ENCODE measurements at places on chromosomes 1 and 21.

GRCh38 chr21:23968008-23968407 is 1639.3 kb downstream of the MRPL39 start:
- no peak for DNase-seq

DNA sequence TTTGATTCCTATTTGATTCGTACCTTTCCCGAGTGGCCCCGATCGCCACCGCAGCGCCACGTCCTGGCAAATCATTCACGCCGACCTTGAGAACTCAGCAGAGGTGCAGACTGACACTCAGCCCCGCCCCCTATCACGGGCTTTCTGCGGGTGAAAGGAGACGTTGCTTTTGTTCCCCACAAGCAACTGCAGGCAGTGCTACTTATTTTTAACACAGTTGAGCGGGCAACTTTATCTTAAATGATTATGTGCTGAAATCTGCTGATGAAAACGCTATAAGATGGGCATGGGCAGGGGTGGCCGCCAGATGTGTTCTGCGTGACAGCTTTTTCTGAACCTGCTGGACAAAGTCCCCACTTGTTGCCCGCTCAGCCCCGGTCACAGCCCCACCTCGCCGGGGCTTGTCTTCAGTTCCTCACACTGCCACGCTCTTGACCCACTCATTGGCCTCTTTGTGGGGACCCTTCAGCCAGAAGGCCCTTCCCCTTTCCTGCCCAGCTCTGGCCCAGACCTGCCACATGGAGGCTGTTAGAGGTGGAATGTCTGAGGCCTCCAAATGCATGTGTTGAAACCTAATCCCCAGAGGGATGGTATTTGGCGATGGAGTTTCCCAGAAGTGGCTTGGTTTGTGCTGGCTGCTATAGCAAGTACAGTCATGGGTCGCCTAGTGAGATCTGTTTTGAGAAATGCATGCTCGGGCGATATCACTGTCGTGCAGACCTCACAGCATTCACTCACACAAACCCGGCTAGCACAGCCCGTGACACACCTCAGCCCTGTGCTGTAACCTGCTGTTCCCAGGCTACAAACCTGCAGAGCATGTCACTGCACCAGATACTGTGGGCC is 15.7 kb upstream of the PDXK start:
- DNase-seq: no peak

DNA sequence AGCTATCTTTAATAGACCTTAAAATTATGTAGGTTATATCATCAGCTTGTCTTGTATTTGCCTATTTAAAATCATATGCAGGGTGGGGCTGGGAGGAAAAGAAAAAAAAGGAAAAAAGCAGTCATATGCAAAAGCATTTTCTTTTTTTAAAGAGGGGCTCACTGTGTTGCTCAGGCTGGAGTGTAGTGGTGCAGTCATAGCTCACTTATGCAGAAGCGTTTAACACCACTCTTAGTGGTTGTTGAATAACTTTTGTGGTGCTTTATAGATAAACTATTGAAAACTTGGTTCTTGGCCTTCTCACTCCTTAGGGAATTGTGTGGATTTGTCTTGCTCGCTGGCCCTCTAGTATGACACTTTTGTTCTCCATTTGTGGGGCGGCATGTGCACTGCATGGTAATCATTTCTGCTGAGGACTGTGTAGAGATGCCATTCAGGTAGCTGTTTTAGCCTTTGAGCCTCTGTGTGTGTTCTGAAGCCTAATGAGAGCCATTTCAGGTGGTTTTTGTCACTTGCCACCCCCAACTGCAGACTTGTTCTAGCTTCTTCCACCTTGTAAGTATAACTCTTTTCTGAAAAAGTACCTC is 77.8 kb downstream of the KIF1B start:
- DNase-seq: no peak

DNA sequence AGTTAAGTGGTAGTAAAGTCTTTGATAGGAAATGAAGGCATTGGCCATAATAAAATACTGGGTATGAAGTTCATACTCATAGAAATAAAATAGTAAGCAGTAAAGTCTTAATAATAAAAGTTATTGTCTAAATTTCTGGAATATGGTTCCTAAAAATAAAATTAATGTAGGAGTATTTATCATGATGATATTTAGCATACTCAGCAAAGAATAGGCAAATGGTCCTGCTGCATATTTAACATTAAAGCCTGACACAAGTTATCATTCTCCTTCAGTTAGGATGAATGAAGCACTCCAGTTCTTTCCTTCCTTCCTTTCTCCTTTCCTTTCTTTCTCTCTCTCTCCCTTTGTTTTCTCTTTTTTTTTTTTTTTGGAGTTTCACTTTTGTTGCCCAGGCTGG is 25.3 kb downstream of the PDZK1IP1 start:
- DNase-seq: no peak

DNA sequence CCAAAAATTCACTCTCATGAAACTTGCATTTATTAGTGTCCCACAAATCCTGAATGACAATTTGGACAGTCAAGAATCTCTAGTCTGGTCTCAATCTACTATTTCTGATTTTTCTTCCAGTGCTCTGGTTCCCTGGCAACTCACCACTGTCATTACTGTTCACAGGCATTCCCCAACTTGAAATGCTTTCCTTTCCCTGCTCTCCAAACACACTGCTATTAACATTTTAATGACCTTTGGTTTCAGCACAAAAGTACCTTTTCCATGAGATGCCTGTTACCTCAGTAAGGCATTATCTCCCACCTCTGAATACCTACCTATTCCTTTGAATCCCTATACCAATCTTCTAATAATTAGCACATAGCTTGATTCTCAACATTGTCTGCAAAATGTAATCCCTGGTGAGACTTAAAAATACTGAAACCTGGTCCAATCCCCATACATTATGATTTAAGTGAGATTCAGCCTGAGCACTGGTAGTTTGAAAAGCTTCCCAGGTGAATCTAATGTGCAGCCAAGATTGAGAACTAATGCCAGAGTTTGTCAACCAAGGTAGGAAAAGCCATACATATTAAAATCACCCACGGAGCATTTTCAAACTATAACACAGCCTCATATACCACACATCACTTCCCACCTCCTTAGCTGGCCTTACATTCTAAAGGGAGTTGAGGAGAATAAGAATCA is 11.7 kb upstream of the ANGPTL3 start:
- DNase-seq: no peak

DNA sequence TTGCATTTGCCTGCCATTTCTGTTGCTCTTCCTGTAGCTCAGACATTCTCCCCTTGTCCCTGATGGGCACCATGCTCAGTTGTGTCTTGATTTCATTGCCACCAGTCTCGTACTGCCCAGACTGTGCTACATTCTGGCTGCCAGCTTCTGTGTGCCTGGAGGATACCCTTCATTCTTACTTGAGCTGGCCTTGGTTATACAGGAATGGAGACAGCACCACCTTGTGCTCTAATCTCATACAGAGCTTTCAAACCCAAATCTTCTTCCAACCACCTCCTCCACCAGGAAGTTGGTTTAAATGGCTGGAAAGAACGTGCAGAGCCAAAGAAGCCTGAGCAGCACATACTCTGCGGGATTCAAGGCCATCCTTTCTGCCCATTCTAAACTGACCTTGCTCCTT is 165.3 kb downstream of the SLC35F3 start:
- no peak for DNase-seq

- no peak for DNase-seq
Measured at GRCh38 chr1:78104322-78104721, 58.6 kb downstream of the GIPC2 start.

GRCh38 chr1:24101796-24102586 is 9.9 kb downstream of the MYOM3 start:
- no peak for DNase-seq

- DNase-seq: no peak
Measured at GRCh38 chr1:224287714-224288113, 42.3 kb downstream of the NVL start.

- no peak for DNase-seq
Measured at GRCh38 chr1:11567244-11568065, 86.8 kb downstream of the FBXO2 start.

- no peak for DNase-seq
Measured at GRCh38 chr1:201676197-201676596, 137.3 kb downstream of the NAV1 start.

Measured in stimulated activated CD8-positive, alpha-beta memory T cell treated with anti-CD3 and anti-CD28 coated beads, Interleukin-15, amount 100 ng/mL, for 4 hours (primary cell).